ENCODE measurements at places on chromosomes 11 and 22. TPM values are rescaled to one million over a fixed set of nuclear protein-coding genes. Genes with fewer than 3 reads are reported as not detected.

- no peak for DNase-seq
These were observed 79.7 kb downstream of the KIRREL3 start for GRCh38 chr11:126920833-126921232.

DNA sequence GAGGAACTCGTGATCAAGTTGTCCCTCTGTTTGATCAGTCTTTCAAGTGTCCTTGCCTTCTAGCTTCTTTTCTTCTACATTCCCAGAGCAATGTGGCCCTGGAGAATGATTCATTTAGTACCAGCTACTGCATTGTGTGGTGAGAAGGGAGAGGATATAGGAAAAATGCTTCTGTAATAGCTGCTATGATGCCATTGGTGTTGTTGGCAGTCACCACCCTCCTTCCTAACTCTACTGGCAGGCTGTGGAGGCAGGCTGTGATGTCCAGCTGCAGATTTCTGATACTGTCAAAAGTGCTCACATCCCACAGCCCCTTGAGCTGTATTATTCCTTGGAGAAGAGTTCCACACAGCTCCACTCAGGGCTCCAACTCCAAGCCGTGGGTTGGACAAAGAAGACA lies 52.8 kb downstream of the ENDOD1 start:
- DNase-seq, result no peak

SLC6A5 gene
- not detected for total RNA-seq

PARVA gene
- 65.3 TPM for total RNA-seq

DNA sequence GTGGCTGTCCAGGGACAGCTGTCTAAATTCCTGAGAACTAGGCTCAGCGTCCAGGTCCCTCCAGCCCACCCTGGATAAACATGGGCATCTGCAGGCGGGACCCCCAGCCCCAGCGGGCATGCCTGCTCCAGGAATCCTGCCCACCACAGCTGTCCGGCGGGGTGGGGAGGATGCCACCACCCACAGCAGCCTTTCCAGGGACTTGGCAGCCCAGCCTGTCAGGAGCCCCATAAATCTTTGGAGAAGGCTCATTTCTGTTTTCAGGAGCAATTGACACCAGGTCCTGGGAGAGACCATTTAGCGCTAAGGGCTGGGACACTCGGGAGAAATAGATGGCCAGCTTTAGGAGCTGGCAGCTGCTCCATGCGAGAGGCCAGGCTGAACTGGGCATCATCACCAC lies 358.9 kb downstream of the CADM1 start:
- no peak for DNase-seq

BBOX1 gene
- total RNA-seq, result not detected

HTR3B gene
- not detected for total RNA-seq

DNA sequence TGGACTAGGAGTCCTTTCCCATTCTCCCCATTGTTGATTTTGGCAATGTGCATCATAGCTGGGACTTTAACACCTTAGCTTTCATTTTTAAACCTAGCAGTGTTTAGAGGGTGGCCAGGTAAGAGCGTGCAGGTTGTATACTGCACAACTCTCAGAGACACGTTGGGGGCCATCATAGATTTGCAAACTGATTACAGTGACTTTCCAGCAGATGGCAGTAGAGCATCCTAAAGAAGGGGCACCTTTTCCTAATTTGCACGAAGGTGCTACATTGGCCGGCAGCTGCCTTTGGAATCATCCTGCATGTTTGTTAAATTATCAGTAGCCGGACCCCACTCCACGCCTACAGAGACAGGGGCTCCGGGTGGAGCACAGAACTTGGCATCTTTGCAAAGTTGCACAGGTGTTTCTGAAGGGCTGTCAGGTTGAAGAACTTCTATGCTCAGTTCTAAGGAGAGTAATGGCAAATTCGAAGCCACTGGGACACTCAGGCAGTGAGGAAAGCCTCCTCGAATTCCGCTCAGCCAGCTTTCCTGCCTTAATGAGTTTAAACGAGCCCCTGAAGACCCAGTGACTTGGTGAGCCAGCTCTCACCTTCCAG lies 7.7 kb downstream of the LHFPL7 start:
- DNase-seq, result no peak

DNA sequence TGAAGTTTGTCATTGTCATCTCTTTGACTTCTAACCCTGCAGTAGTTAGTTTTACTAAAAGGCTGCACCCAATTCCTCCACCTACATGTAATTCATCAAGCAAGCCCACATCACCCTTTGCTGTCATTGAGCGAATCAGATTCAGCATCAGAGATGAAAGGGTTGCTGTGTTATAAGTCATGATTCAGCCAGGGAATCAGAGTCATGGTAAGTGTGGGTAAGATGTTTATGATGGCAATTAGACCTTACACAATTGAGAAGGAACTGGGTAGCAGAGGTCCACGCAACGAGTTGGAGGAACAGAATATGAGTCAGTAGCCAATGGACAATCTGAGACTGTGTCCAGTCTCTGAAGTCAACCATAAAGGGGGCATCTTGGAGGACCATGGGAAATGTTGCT lies 162.8 kb upstream of the SNX19 start:
- no peak for DNase-seq
